Cardiac muscle cell (in vitro differentiated cells and primary cell): ENCODE measurements at places on chromosomes 1 and 21. TPM values are rescaled to one million over a fixed set of nuclear protein-coding genes. Genes with fewer than 3 reads are reported as not detected.
A peak's percentile ranks its signal among the peaks of the same experiment; 100 is the strongest.

- H3K27ac ChIP-seq: no peak overlapping the region
- peaks cover 57% of the 10 kb centered on the region for H3K27me3 ChIP-seq
- no peaks in the 10 kb centered on the region for H3K36me3 ChIP-seq
- no peak for DNase-seq
- no peak overlapping the region for H3K4me3 ChIP-seq
- H3K4me1 ChIP-seq: peaks cover 3% of the 10 kb centered on the region
Measured at GRCh38 chr1:169707912-169708604, 3.4 kb downstream of the SELL start.

The SELE gene
- not detected in 2 replicates for total RNA-seq

The TMEM51 gene
- total RNA-seq: 32.7 and 40.9 TPM in 2 replicates

DNA sequence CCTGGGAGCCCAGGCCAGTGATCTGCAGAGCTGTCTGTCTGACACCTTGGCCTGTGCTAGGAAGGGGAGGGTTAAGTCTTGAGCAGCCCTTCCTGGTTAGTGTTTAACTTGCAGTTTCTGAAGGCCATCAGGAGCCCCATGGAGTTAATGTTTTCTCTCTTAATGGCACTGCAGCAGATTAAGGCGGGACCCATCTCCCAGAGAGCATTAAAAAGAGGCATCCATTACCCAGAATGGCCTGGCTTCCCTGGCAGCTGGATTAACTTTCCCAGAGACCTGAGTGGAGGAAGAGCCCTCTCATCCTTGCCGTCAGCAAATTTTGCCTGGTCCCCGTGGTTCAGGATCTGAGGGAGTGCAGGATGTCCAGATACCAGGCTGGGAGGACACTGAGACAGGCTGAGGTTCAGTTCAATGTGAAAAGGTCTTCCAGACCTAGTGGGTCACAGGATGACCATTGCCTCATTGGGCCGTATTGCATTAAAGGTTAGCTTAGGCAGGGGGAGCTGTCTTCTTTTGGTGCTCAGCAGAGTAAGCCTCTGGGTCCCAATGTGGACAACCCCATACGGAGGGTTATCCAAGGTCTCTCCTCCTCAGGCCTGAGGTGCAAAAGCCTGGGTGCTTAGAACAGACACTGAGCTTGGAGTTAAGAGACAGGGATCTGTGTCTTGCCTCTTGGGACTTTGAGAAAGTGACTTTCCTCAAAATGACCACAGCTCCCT lies 522.6 kb downstream of the PTPRU start:
- no peaks in the 10 kb centered on the region for H3K27me3 ChIP-seq
- no peak overlapping the region for H3K27ac ChIP-seq
- H3K4me3 ChIP-seq: no peak overlapping the region
- no peaks in the 10 kb centered on the region for H3K4me1 ChIP-seq
- no peak for DNase-seq

The RPE65 gene
- 0.51 and 0.95 TPM in 2 replicates for total RNA-seq

The B3GALNT2 gene
- total RNA-seq: 18.5 and 22.4 TPM in 2 replicates

GRCh38 chr1:112744009-112744578 lies 29.0 kb upstream of the PPM1J start:
- H3K36me3 ChIP-seq: no peaks in the 10 kb centered on the region
- no peaks in the 10 kb centered on the region for H3K4me1 ChIP-seq
- H3K27me3 ChIP-seq: peaks cover 30% of the 10 kb centered on the region
- DNase-seq: peak; percentile 63

- H3K27me3 ChIP-seq: peaks cover 46% of the 10 kb centered on the region
- H3K4me1 ChIP-seq: peaks cover 3% of the 10 kb centered on the region
- H3K27ac ChIP-seq: no peak overlapping the region
- H3K36me3 ChIP-seq: no peaks in the 10 kb centered on the region
Measured at GRCh38 chr1:210236840-210237409, 4.3 kb downstream of the SERTAD4 start.

GRCh38 chr1:178660461-178660860 lies 64.6 kb upstream of the RALGPS2 start:
- no peaks in the 10 kb centered on the region for H3K36me3 ChIP-seq
- H3K4me3 ChIP-seq: no peak overlapping the region
- H3K27me3 ChIP-seq: no peaks in the 10 kb centered on the region
- H3K4me1 ChIP-seq: peaks cover 7% of the 10 kb centered on the region
- no peak for DNase-seq
- no peak overlapping the region for H3K27ac ChIP-seq

GRCh38 chr1:97797403-97798183 lies 123.2 kb downstream of the DPYD start:
- H3K27ac ChIP-seq: no peak overlapping the region
- no peaks in the 10 kb centered on the region for H3K27me3 ChIP-seq
- H3K36me3 ChIP-seq: no peaks in the 10 kb centered on the region
- DNase-seq: peak; percentile 54

The CD1C gene
- not detected in 2 replicates for total RNA-seq

The ZFP69B gene
- 2.3 and 2.7 TPM in 2 replicates for total RNA-seq

DNA sequence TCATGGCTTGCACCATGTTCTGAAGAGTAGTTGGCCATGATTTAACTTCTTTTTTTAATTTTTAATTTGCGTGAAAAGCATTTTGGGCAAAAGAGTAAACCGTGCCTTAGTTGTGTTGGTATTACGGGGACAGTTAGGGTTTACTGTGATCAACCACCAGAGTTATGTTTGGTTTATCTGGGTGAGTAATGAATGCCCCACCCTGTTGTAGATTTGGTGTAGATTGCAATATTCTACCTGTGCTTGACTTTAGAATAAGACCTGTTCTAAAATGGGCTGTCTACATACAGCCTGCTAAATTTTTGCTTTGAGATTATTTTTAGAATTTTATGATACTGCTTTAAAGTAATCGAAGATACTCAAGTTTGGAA lies 1.4 kb downstream of the USP25 start:
- H3K4me3 ChIP-seq: peak overlapping the region; percentile 97
- H3K27ac ChIP-seq: peak overlapping the region; percentile 97
- H3K4me1 ChIP-seq: peaks cover 5% of the 10 kb centered on the region
- no peaks in the 10 kb centered on the region for H3K36me3 ChIP-seq

DNA sequence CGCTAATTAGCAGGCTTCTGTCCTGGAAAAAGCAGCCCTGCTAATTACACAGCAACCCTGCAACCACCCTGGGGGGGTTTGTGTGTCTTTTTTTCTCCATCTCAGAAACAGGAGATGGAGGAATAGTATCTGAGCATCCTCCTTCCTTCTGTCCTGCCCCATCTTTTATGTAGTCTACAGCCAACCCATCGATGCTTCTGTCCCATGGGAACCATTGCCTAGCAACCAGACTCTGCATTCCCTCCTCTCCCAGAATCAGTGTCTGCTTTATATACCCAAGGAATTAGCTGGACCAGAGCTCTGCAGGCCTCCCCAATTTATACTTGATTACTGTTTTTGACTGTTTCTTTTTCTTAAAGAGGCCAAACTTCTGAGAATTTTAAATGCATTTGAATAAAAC lies 35.1 kb downstream of the LRRC38 start:
- no peak overlapping the region for H3K4me3 ChIP-seq
- H3K27me3 ChIP-seq: no peaks in the 10 kb centered on the region

The KIF21B gene
- total RNA-seq: 2.4 and 3.5 TPM in 2 replicates

The CD244 gene
- total RNA-seq: not detected in 2 replicates

The LZIC gene
- total RNA-seq: 23.2 and 34.2 TPM in 2 replicates

The LRRC71 gene
- total RNA-seq: 0.11 and 0.45 TPM in 2 replicates

- H3K4me1 ChIP-seq: no peaks in the 10 kb centered on the region
- no peak overlapping the region for H3K27ac ChIP-seq
- DNase-seq: no peak
- H3K36me3 ChIP-seq: no peaks in the 10 kb centered on the region
Measured at GRCh38 chr21:36015045-36015444, 45.3 kb downstream of the SETD4 start.

GRCh38 chr1:90149101-90149500 lies 154.2 kb downstream of the ZNF326 start:
- H3K27ac ChIP-seq: no peak overlapping the region
- H3K4me3 ChIP-seq: no peak overlapping the region
- H3K27me3 ChIP-seq: no peaks in the 10 kb centered on the region
- no peak for DNase-seq

DNA sequence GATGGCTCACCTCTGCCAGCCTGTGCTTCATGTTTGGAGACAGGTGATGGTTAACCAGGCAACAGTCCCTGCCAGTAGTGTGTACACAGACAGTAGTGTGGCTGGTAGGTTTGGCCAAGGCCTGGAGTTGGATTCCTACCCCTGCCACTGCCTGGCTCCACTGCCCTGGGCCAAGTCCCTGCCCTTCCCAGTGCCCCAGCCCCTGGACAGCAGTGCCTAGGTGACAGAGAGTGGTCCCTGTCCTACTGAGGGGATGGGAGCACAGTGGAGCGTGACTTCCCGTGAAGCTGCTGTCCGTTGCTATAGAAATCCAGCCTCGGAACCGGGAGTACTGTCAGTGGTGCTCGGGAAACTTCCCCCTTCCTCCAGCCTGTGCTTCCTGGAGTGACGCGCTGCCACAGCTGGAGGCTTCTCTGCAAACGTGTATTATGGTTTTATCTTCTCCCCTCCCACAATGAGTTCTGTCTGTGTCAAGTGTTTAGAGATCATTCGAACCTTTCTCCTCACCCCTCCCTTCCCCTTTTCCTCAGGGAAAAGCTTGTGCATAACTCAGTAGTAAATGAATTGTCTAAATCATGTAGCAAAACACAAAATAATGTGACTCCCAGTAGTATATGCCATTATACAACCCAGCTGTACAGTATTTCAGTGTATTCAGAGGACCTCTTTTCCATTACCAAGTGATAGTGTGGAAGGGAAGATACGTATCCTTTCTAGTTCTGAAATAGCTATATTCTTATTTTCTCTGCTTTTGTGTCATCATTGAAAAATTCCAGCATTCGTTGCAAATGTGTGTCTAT lies 73.4 kb downstream of the GALNT2 start:
- no peaks in the 10 kb centered on the region for H3K36me3 ChIP-seq
- no peak overlapping the region for H3K4me3 ChIP-seq
- H3K27ac ChIP-seq: no peak overlapping the region
- DNase-seq: no peak
- H3K27me3 ChIP-seq: no peaks in the 10 kb centered on the region
- peaks cover 74% of the 10 kb centered on the region for H3K4me1 ChIP-seq

GRCh38 chr21:14736162-14736561 lies 190.0 kb upstream of the SAMSN1 start:
- DNase-seq: no peak
- no peaks in the 10 kb centered on the region for H3K27me3 ChIP-seq
- no peak overlapping the region for H3K4me3 ChIP-seq
- no peaks in the 10 kb centered on the region for H3K4me1 ChIP-seq

The EGLN1 gene
- total RNA-seq: 67.6 and 81.8 TPM in 2 replicates

DNA sequence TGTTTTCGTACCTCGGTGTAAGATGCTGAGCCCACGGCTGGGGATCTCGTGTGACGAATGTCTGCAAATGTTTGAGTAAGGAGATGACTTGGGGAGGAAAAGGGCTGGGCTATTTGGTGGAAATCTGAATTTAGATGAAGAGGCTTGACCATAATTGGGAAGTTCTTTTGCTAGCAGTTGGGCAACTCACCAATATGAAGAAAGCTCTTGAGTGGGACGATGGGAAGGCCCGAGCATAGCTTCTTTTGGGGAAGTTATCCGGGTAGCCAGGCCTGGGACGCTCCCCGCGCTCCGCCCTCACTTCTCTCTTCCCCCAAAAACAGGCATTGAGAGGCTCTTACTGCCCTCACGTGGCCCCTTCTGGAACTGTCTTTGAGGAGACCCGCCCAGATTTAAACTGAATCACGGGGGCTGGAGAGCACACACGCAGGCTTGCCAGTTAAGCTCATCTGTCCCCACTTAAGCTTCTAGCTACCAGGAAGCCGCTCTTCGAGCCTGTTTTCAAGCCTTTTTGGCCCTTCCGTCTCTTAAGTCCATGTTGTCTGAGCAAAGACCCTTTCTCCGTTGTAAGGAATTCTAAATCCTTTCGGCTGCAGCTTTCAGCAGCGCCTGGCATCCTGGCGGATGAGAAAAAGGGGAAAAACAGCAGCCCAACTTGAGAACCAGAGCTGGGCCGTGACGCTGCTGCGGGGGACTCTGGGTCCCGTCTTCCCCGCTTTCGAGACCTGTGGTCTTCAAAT lies 93.1 kb downstream of the NID1 start:
- H3K36me3 ChIP-seq: no peaks in the 10 kb centered on the region
- peak; percentile 92 for DNase-seq
- peaks cover 7% of the 10 kb centered on the region for H3K4me1 ChIP-seq

The FCGR1A gene
- total RNA-seq: 0.30 TPM in 1 of 2 replicates, not detected in the other

The CR1 gene
- not detected in 2 replicates for total RNA-seq

GRCh38 chr1:87111659-87112371 lies 197.4 kb downstream of the HS2ST1 start:
- H3K4me3 ChIP-seq: no peak overlapping the region
- peaks cover 22% of the 10 kb centered on the region for H3K4me1 ChIP-seq
- H3K27me3 ChIP-seq: no peaks in the 10 kb centered on the region
- no peak for DNase-seq
- H3K27ac ChIP-seq: no peak overlapping the region

GRCh38 chr1:41483001-41483850 lies 1.3 kb downstream of the EDN2 start:
- peak overlapping the region; percentile 67 for H3K27ac ChIP-seq
- peak; percentile 46 for DNase-seq
- peaks cover 47% of the 10 kb centered on the region for H3K4me1 ChIP-seq
- H3K36me3 ChIP-seq: no peaks in the 10 kb centered on the region
- H3K4me3 ChIP-seq: no peak overlapping the region
- H3K27me3 ChIP-seq: no peaks in the 10 kb centered on the region

DNA sequence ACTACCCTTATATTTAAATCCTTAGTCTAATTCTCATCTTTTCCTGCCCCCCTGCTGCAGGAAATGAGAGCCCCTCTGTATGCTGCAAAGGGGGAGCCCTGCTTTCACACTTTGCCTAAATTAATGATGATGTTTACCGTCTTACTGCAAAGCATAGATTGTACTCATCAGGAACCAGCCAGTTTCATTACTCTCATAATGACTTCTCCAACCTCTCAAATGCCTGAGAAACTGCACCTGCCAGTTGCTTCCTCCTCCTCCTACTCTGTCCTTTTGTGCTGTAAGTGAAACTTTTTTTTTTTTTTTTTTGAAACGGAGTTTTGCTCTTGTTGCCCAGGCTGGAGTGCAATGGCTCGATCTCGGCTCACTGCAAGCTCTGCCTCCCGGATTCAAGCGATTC lies 101.7 kb downstream of the ADSS2 start:
- no peak for DNase-seq
- H3K36me3 ChIP-seq: no peaks in the 10 kb centered on the region
- H3K4me3 ChIP-seq: no peak overlapping the region
- no peaks in the 10 kb centered on the region for H3K4me1 ChIP-seq
